ENCODE measurements at places on chromosomes 7 and 10.

DNA sequence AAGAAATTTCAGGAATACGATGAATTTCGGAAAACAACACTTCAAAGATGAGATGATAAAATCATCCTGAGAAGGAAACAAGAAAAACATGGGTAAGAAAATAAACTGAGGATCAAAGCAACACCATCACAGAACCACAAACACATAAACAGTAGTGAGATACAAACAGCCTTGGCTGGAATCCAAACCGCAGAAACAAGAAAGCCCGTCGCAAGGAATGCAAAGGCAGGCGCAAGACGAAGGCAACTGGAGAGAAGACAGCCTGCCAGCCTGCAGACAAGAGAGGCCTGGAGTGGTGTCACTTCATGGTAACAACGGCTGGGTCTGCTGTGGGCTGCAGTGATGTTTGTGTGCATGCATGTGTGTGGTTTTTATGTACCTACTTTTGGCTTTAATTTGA is 61.8 kb upstream of the DRGX start:
- no peak for DNase-seq

DNA sequence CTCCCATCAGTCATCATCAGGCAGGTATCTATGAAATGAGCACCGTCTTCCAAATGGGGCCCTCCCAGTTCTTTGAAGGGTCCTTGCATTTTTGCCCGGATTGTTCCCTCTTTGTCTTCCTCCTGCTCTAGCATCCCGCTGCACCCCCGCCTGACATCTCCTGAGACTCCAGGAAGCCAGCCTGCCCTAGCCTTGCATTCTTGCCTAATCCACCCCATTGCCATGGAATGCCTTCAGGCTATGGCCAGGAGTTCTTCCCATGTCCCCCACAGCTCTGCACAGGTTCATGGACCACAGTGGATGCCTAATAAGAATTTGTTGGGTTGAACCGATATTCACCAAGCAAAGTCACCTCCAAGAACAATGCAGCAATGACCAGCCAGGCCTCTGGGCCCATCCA is 62.1 kb downstream of the ZMIZ1 start:
- DNase-seq: no peak

DNA sequence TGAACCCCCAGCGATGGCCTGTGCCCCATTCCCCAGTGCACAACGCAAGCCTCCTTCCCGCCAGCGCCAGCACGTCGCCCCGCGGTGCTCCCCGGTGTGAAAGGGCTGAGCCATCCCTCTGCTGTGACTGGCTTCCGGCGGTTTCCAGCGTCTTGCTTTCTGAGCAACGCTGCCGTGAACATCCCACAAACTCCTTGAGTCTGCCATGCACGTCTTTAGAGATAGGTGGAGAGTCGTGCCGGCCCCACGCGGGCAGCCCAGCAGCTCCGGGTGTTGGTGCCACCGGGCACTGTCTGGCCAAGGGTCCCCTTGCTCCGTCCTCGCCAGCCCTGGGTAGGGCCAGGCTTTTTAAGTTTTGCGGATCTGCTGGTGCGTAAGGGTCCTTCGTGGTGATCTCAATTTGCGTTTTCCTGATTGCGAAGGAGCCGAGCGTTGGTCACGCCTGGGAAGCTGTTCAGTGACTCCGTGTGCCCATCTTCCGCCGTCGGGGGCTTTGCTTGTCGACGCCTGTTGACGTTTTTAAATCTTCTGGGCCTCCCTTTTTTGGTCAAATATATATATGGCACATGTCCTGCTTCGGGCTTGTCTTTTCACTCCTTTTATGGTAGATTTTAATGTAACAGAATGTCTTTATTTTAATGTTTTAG is 70.6 kb downstream of the FOXL3 start:
- no peak for DNase-seq

GRCh38 chr7:71645836-71646235 is 513.9 kb downstream of the GALNT17 start:
- DNase-seq: no peak

- DNase-seq: no peak
These were observed 15.5 kb downstream of the ZC3HAV1 start for GRCh38 chr7:139094030-139094429.

All from fibroblast of the aortic adventitia (primary cell).